NCI-H1048 (cell line): ENCODE measurements at places on chromosomes 1 and 21.
A peak's percentile ranks its signal among the peaks of the same experiment; 100 is the strongest.

DNA sequence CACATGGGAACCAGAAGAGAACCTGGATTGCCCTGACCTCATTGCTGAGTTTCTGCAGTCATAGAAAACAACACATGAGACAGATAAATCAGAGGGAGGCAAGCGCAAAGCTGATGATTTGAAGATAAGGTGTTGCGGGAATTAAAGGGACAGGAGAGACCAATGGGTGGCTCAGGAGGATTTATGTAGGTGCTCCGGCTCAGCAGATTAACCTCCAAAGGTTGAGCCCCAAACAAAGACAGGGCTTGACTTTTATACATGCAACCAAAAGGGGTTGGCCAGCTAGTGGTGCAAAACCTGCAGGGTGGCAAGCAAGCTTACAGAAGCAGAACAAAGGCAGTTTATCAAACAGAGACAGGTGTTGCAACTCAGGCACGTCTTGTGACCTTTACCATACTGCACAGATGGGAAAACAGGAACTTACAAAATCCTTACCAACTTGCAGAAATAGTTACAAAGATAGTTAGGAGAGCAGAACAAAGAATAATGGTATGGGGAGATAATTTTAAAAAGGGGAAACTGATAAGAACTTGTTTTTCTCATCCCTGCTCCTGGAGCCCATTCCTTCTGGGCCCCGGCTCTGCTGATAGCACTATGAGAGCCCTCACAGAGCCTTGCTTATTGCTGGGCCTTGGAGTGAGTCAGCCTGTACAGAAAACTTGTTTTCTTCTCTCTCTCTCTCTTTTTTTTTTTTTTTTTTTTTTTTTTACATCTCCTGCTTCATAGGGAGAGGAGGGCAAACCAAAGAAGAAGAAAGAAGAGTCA lies 93.6 kb downstream of the SNRPE start:
- DNase-seq = no peak

DNA sequence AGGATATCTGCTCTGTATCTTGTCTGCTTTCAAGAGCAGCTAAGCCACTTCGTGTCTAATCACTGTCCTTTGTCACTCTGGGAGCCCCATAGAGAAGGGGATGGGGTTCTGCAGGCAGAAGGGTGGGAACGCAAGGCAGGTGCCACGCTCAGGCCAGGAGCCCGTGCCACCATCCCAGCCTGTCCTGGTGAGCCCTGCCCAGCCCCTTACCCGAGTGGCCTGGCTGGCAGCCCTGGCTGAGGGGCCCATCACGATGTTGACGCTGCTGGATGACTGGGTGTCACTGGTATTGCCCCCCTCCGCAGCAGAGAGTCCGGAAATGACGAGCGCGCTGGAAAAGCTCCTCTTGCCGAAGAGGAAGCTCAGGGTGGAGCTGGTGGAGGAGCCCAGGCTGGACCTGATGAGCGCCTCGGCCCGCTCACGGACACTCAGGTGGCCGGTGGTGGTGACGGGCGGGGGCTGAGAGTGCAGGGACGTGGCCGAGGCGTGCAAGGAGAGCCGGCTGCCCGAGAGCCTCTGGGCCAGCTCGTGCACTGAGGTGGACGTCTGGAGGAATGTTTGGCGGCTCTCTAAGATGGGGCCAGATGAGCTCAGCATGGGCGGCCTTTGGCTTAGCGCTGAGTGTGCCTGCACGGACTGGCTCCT lies 35.6 kb downstream of the NTPCR start:
- DNase-seq = no peak

DNA sequence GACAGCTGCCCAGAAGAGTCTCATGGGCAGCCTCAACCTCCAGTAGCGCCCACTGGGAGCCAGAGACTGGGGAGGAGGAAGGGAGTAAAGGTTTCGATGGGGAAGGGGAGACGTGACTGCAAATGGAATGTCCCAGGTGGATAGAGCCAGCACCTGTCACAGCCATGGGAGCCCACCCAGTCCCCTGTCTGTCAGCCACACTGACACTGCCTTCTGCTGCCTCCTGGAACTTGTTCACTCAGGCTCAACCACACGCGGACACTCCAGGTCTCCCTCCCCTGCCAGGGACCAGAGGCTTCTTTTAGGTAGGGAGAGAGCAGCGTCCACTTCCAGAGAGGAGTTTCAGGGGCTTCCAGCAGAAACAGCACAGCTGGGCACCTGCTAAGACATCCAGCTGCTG lies 346.3 kb downstream of the NPHP4 start:
- no peak for DNase-seq

DNA sequence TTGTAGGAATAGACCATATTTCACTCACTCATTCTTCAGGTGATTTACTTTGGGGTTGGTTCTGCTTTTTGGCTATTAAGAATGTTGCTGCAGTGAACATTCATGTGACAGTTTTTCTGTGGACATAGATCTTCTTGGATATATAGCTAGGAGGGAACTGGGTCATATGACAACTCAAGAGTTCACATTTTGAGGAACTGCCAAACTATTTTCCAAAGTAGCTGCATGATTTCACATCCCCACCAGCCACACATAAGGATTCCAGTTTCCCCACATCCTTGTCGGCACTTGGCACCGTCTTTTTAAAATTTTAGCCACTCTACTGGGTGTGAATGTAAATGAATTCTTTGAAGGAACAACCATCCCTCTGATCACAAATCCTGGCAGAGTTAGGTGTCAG lies 126.0 kb downstream of the PRDM2 start:
- DNase-seq = no peak

- DNase-seq = no peak
Observed at GRCh38 chr1:179883745-179884138, 1.7 kb downstream of the TOR1AIP1 start.

- no peak for DNase-seq
Observed at GRCh38 chr1:47875831-47876586, 121.2 kb downstream of the TRABD2B start.

DNA sequence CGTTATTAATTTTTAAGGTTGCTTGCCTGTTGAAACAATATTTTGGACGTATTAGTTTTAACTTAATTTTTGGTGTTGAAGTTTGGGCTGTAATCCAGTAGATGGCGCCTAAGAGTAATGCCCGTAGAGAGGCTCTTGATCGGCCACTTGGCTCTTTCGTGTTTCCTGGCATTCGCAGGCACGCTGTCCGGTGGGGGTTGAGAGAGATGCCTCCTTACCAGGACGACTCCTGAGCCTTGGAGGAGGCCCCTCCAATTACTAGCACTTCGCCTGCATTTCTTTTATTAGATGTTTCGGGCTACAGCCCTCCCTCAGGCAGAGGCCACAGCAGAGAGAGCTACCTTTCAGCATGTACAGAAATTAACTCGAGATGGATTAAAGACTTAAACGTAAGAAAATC lies 12.0 kb downstream of the OR2M4 start:
- peak; percentile 56 for DNase-seq

- DNase-seq = no peak
Observed at GRCh38 chr1:168867941-168868634, 139.1 kb upstream of the DPT start.

DNA sequence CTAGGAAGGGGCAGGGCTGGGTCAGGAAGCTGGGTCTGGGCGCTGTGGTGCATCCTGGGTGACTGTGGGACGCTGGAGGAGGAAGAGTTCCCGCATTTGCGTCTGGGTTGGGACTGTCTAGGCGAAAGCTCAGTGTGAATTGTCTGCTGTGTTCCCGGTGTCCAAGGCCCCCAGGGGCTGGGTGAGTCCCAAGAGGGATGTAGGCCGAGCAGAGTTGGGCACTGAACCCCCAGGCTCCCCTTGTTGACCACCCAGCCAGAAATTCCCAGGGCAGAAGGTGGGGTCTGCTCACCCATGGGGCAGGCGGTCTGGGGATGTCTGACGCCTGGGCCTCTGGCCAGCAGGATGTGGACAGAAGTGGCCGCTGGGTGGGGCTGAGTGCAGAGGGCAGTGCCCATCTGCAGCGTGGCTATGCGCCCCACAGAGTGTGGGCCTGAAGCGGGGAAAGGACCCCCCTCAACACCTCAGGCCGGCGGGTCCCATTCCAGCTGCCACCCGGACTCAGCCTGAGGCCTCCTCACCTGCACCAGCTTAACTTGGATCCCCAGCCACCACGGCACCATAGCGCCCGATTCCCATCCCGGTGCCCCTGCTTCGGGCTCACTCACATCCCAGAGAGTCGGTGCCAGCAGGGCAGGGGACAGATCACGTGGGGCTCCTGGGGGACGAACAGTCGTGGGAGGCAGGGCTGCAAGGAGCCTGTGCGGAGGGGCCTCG lies 37.0 kb upstream of the POFUT2 start:
- no peak for DNase-seq

GRCh38 chr1:154442006-154442740 lies 37.0 kb downstream of the IL6R start:
- DNase-seq = no peak

DNA sequence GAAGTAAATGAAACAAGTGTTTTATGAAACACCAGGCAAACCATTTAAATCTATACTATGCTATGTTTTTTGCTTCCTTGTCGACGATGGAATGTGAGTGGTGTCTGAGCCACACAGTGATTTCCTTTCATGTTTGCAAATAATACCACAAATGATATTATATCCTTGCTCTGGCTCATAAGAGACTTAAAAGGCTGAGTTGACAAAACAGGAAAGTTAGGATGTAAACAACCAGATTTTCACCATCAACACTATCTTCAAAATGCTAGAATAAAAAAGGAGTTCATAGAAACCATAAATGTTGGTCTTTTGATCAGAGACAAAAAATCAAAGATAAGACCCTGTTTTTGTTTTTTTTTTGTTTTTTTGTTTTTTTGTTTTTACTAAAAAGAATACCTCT lies 17.8 kb upstream of the MAGI3 start:
- DNase-seq = no peak

GRCh38 chr1:204203206-204203767 lies 7.0 kb upstream of the KISS1 start:
- no peak for DNase-seq

GRCh38 chr1:223214261-223214807 lies 71.3 kb upstream of the TLR5 start:
- DNase-seq = no peak

GRCh38 chr1:41656068-41656467 lies 171.6 kb upstream of the EDN2 start:
- DNase-seq = no peak

DNA sequence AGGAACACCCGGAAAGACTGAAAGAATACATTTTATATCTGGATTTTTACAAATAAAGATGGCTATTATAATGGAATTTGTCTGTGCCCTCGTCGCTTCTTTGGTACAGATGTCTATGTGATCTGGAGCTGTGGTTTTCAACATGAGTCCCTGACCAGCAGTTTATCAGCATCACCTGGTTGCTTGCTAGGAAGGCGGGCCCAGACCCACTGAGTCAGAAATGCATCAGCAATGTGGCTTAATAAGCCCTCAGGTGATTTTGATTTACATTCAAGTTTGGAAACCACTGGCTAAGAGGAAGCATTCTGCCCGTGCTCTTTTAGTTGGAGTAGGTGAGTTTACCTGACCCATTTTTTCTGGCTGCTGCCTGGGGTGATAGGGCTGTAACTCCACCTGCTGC lies 31.7 kb downstream of the ATP1A1 start:
- DNase-seq = no peak

DNA sequence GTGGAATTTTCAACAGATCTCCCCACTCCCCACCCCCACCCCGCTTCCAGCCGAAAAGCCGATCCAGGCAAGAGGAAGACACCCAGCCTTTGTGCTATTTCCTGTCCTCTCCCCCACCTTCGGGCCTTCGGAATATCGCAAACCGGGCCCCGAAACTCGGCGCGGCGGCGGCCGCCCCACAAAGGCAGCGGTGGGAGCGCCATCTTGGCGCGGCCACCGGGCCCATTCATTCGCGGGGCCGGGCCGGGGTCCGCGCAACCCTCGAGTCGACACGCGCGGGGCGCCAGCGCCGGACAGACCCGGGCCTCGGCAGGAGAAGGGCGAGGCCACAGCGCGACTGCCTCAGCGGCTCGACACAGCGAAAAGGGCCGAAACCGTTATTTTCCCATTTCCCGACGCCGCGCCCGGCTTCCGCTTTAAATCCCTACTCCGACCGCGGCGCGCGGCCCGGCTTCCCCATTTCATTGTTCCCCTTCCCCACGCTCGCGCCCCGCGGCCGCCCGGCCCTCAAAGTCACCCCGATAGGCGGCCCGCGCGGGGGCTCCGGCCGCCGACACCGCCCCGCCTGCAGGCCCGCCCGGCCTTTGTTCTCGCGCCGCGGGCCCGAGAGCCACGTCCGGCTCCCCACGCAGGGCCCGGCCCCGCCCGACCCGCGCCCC lies 911 bp downstream of the GNB1 start:
- DNase-seq = peak; percentile 29

GRCh38 chr1:152165286-152166077 lies 6.5 kb upstream of the RPTN start:
- no peak for DNase-seq

GRCh38 chr1:234397732-234398131 lies 24.5 kb downstream of the COA6 start:
- no peak for DNase-seq

DNA sequence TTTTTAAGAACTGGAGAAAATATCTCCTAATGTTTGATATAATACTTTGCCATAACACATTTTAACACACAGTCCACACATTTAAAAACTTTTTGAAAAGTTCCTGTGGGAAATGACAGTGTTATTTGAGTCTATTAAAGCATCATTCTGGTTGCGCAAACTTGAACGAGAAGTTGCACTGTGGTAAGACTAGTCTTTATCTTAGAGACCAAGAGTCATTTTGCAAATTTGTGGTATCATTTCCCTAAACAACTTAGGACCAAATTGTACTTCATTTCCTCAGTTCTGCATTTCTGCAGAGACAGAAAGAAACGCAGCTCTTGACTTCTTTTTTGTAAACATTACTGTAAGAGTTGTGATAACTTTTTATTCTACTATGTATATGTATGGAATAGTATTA lies at the start of gene RGS18:
Gene RGS18 (plus strand): TSS at position 282 of the 400 bp plus-strand sequence. CDS start 176 bp downstream, outside the sequence.
- DNase-seq = no peak

DNA sequence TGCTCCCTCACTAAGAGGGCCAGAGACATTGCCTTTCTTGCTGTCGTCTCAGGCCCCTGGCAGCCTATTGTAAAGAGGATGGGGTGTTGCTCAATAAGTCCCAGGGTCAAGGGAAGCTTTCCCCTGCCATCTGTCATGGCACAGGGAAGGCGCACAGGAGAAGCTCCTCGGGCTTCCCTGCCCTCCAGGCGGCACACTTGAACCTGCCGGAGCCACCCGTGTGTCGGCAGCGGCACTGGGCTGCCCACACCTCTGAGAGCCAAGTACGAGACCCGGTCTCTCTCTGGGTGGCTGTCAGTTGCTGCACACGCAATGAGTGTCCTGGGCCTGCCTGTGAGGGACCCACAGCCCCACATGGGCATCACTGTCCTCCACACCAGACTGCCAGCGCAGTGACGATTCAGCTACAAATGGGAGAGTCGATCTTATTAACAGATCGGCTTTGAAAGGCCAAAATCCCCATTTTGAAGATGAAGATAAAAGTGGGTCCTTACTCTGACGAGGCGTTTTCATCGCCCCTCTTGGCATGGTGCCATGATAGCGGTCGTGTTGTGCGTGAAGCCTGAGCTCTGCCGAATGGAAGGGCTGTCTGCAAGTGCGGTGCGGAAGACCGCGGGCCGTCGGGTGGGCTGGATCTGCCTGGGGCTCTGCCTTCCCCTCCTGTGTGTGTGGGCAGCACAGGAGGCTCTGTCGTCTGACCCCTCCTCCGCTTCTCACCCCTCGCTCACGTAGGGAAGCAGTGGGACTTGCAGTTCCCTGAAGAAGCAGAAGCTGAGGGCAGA lies 29.2 kb upstream of the PDXK start:
- DNase-seq = no peak
